HL-60 (cell line): ENCODE measurements at places on chromosomes 3 and 15.
A peak's percentile ranks its signal among the peaks of the same experiment; 100 is the strongest.

DNA sequence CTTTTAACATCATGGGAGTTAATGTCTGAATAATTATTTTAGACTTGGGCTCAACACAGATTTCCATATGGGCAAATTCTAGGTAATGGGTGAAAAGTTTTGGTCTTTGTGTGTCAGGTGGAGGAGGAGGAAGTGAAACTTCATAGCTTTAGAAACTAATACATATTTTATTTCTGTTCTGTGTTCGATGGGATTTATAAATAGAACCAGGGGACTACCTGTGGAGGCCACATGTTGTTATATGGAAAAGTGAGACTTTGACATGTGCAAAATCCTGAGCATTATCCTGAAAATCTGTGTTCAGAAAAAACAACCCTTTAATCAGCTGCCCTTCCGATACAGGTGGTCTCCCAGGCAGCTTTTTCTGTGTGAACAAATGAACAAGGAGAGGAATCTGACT, 209.5 kb downstream of the SOX2 start:
- DNase-seq, result no peak

DNA sequence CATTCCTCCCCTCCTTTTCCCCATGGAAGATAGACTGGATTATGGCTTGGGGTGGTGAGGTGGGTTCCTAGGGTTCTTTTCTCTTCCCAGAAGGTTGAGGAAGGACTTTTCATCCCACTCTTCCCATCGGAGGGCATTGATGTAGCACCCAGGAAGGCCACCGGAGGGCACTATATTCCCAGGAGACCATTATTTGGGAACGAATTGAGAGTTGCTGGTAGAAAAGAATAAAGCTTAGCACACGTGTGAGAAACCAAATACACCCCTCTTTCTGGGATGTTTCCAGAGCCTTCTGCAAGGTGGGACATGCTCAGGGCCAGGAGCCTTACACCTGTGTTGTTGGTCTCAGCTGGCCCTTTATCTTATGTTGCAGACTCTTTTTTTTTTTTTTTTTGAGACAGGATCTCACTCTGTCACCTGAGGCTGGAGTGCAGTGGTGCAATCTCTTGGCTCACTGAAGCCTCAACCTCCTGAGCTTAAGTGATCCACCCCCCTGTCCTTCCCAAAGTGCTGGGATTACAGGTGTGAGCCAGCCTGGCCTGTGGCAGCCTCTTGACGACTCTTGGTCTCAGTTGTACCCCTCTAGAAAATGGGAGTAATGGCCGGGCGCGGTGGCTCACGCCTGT, 6.3 kb upstream of the CDC25A start:
- no peak for DNase-seq

GRCh38 chr3:100912571-100912970, 80.7 kb downstream of the ABI3BP start:
- DNase-seq, result no peak

DNA sequence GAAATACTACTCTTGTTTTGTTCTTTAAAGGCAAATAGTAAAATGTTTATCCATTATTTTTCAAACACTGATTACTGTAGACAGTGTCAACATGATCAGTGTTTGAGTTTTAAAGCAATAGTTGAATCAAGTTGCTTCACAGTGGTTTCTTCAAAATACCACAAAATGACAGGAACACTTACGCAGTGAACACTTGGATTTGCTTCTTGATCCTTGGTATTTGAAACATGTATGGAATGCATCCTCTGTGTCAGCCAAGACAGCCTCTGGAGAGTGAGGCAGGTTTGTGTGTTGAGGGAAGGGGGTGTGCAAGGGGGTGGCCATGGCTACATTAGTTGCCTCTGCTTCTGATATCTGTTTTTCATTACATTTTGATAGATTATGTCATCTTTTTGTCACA, 413.0 kb downstream of the RBMS3 start:
- DNase-seq, result no peak

DNA sequence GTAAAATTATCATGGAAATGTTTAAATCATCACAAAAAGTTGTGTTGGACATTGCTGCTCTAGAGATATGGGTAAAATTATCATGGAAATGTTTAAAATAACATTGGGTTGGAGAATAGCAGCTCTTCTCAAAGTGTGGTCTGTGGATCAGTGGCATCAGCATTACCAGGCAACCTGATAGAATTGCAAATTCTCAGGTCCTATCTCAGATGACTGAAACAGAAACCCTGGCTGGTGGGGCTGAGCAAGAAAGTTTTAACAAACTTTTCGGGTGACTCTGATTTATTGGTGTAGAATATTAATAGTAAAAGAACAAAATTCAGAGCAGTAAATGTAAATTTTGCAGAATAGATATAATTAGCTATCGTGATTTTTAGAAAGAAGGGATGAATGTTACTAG, 28.9 kb downstream of the NXPE3 start:
- no peak for DNase-seq

GRCh38 chr3:101270149-101270548, 50.2 kb downstream of the IMPG2 start:
- no peak for DNase-seq

DNA sequence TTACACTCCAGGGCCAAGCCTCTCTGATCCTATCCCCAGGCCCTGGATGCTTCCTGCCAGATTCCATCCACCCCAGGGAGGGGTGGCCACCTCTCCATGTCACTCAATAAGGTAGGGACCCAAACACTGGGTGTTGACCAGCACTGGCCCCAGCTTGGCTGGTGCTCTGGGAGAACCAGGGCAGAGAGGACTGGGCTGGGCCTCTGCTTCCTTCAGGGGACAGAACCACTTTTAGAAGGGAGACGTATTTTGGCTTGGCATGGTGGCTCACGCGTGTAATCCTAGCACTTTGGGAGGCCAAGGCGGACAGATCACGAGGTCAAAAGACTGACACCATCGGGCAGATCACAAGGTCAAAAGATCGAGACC, 4.7 kb upstream of the CPLX3 start:
- no peak for DNase-seq

DNA sequence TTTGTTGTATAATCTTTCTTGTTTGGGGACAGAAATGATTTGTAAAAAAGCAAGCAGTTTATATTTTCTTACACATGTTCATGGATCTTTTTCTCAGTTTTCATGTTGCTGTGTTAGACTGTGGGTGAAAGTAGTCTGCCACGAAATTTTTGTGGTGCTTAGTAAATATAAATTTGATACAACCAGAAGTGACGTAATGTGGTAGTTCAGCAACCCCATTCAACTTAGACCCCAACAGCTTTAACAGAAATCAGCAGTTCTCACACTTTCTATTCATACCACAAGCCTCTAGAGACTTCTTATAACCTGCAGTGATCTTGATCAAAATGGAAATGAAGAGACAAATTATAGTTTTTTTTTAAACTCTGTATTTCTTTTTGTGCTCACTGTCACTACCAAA, 120.2 kb upstream of the IGSF10 start:
- no peak for DNase-seq

DNA sequence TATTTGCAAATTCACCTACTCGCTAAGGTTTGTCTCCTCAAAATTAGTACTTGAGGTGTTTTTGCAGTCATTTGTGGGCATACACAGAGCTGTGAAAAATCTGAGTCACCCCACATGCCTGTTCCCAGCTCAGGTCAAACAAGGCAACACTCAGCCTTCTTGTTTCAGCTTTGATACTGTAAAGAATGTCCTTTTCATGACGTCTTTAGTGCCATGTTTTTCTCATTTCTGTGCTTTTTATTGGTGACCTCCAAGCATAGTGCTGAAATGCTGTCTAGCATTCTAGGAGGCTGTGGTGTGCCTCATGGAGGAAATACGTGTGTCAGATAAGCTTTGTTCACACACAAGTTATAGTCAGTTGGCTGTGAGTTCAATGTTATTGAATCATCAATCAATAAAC, 8.8 kb downstream of the CAPN3 start:
- no peak for DNase-seq

DNA sequence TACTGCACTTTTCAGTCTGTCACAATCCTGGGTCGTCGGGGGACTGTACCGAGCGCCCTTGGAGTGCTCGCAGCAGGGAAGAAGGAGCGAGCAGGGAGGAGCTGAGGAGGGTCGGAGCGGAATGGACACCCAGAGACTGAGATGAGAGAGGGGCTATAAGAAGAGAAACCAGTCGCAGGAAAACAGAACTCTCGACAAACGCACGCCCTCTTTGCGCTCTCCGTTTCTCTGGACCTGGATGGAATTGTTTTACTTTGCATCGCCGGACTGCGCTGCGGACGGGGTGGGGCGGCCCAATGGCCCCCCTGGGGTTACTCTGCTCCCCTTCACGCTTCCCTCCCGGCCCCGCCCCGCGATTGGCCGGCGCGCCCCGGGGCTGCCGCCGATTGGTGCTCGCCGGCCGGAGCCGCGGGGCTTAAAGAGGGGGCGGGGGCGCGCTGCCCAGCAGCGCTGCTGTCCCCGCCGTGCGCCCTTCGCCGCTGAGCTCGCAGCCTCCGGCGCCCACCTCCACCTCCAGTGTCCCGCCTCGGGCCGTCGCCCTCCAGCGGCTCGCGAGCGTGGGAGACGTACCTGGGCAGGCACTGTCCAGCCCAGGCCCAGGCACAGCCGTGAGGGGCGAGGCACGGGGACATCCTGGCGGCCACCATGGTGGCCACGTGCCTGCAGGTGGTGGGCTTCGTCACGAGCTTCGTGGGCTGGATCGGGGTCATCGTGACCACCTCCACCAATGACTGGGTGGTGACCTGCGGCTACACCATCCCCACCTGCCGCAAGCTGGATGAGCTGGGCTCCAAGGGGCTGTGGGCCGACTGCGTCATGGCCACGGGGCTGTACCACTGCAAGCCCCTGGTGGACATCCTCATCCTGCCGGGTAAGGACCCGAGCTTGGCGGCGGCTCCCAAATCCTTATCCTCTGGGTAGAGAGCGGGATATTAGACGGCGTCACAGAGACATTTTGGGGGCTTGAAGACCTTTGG, at the start of gene CLDN11:
CLDN11 (plus strand) TSS at position 447 of the 977 bp plus-strand sequence; CDS start at position 646, 199 bp downstream.
- DNase-seq, result no peak

DNA sequence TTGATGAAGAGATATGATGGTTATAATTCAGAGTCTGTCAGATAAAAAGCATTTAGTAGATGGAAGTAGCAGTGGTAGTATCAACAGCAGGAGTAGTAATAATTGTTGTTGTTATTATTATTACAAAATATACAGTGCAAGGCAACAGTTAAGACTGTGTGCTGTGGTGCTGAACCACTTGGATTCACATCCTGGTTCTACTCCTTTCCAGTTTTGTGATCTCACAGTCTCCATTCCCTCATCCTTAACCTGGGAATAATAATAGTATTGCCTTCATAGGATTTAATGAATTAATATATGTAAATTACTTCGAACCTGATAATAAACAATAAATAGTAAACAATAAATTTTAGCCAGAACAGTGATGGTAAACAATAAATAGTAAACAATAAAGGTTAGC, 37.1 kb upstream of the TSC22D2 start:
- DNase-seq, result no peak

DNA sequence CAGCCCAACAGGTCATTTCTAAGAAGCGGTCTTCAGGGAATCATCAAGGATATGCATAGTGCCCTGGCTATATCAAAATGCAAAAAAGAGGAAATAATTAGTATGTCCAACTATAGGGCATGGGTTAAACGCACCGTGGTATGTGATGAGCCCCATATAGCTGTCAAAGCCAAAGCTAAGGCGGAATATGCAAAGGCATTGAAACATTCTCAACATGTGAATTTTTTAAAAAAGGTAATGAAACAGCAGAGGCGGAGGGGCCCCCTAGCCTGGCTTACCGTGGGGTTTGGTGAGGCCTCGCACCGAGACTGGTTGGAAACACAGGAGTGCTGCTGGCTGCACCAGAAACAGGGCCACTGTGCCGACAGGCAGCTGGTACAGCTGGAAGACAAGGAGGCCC, 23.2 kb downstream of the PLXND1 start:
- DNase-seq, result no peak

GRCh38 chr3:195868866-195869412, 39.4 kb downstream of the TNK2 start:
- DNase-seq, result no peak

DNA sequence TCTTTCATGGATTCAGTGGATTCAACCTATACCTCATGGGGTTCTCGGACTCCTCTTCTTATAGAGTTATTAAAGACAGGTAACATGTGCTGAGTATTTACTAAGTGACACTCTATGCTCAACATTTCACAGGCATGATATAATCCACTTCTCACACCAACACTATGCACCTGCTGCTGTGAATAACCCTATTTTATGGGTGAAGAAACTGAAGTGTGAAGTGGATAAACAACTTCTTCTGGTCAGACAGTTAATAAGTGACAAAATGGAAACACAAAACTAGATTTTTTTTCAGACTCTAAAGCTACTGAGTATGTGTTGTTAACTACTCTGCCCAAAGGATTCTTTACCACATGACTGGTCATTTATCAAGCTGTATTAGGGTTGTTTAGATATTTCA, 403.5 kb downstream of the DIPK2A start:
- DNase-seq, result no peak

DNA sequence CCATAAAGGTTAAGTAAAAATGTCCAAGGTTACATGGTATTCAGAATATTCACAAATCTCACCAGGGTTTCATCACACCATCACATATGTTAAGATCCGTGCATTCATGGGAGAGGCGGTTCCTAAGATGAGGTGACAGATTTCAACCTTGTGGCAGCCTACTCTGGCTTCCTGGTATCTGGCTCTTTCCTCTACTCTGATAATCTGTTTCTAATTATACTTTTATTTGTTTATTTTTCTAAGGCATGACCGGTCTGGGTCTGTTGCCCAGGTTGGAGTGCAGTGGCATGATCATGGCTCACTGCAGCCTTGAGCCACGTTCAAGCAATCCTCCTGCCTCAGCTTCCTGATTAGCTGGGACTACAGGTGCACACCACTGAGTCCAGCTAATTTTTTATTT, 34.4 kb downstream of the RAF1 start:
- DNase-seq, result no peak

- DNase-seq, result peak; percentile 57
Measured at GRCh38 chr3:72177075-72178050, 392.4 kb upstream of the PROK2 start.

GRCh38 chr15:38624244-38625205, 59.9 kb upstream of the RASGRP1 start:
- no peak for DNase-seq
